Kasumi-1 (cell line): ENCODE measurements at places on chromosomes 7 and 10.

DNA sequence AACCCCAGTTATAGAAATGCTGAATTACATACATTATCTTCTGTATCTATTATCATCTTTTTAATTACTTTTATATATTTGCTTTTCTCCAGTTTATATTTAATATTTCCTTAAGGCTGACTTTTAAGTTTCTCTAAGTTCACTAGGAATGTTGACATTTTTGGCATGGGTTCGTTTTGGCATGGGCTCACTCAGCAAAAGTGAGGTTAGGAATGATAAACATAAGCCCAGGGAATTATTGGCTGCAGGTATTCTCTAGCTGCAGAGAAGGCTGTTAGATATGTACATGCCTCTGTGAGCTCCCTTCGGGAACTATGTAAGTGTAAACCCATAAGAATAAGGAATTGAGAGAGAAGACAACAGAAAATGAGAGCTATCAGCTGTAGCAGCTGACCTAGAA lies 63.6 kb upstream of the RAB18 start:
- no peak for DNase-seq

DNA sequence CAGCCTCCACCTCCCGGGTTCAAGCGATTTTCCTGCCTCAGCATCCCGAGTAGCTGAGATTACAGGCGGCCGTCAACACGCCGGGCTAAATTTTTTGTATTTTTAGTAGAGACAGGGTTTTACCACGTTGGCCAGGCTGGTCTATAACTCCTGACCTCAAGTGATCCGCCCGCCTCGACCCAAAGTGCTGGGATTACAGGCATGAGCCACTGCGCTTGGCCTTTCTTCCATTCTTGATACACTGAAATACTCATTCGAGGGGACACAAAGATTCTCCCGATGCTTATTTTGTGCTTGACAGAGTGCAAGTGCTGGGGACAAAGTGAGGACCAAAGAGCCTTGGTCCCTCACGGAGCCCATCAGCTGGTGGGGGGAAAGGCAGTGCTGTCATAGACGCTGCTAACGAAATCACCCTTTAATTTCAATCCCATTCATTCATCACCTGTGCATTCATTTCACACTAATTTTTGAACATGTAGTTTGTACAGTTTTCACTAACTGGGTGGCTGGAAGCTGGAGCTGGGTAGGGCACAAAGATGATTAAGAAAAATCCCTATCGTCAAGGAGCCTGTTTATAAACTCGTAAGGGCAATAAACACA lies 621 bp upstream of the FAM133B start:
- no peak for DNase-seq

DNA sequence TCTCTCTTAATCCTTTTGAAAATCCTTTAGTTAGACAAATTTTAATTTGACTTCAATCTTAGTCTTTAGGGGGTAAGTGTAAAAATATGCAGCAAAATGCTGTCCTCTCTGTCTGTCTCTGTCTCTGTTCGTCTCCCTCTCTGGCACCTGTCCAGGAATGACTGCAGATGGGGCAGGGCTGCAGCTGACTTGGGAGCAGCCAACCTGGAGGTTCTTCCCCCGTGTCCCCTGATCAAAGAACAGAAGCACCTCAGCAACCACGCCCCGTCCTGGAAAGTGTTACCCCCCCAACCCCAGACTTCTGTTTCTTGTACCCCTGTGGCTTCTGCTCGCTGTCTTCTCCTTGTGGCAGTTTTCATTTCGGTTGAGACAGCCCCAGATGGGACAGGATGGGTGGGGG lies 141.6 kb upstream of the NPS start:
- DNase-seq: no peak

- no peak for DNase-seq
Observed at GRCh38 chr10:21329995-21330627, 195.4 kb downstream of the SKIDA1 start.
